Keratinocyte (primary cell): ENCODE measurements at places on chromosomes 3 and 15. TPM values are rescaled to one million over a fixed set of nuclear protein-coding genes. Genes with fewer than 3 reads are reported as not detected.

- DNase-seq, result no peak
Observed at GRCh38 chr3:122101646-122102045, 46.5 kb downstream of the CD86 start.

- DNase-seq, result no peak
Observed at GRCh38 chr3:24300949-24301348, 193.7 kb downstream of the THRB start.

DNA sequence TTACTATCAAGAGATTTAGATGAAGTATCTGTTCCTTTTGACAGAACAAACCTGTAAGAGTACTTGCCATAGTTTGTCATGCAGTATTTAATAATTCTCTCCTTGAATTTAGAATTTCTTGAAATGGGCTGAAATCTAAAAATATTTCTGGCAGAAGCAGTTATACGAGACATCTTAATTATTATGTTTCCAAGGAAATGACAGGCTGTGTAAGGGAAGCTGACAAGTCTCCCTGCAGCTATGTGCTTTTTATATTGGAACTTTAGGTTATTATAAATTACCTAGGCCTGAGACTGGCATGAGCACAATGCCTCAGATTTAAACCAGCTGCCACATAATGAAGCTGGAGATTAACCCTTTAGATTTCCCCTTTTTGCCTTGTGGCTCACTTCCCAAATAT is 365.0 kb upstream of the EPHA6 start:
- DNase-seq, result no peak

DNA sequence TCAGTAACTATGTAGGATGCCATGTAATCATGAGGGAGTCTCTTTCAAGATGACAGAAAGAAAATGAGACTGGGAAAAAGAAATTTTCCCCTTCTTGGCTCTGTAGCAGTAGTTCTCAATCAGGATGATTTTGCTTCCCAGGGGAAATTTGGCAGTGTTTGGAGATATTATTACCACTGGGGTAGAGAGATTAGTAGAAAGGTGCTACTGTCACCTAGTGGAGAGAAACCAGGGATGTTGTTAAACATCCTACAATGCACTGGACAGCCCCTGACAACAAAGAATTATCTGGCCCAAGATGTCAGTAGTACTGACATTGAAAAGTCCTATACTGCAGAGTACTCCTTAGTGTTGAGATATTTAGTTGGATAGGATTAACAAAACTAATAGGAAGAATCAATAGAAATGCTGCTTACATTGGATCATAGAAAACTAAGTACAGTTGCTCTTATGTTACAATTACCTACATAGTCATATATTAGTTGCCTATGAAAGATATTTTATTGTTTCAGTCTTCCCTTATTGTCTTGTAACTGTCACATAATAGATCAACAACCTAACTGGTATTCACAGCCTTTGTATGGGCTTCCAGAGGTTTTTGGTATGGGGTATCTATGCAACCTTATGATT is 433.3 kb downstream of the RAP2B start:
- no peak for DNase-seq

DNA sequence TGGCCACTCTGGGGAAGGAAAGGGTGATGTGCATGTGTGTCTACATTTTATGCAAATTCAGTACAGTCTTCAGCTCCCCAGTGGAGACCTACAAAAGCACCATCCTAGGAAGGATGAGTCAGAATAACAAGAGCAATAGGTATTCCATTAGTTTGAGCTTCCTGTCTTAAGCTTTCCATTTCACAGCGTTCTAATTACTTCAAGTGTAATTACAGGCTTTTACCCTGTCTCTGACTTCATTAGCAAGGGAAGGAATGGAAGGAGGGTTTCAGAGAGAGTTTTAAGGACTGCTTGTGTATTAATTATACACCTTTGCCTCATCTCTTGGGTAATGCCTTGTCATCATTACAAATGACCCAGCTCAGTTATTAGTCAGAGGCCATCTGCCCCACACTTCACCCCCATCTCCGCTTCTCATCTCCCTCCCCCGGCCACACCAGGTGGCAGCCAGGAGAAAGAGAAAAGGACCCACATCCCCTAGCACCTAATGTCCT is 202.8 kb upstream of the MRPL3 start:
- DNase-seq, result no peak

GRCh38 chr3:136008732-136009470 is 43.4 kb downstream of the PPP2R3A start:
- no peak for DNase-seq

GRCh38 chr15:66622591-66623022 is 56.8 kb upstream of the LCTL start:
- DNase-seq, result no peak

- DNase-seq, result no peak
Observed at GRCh38 chr3:127672429-127673190, at the start of gene ABTB1. ABTB1 (plus strand) TSS chr3:127672952; CDS start chr3:127673026, 74 bp downstream.

DNA sequence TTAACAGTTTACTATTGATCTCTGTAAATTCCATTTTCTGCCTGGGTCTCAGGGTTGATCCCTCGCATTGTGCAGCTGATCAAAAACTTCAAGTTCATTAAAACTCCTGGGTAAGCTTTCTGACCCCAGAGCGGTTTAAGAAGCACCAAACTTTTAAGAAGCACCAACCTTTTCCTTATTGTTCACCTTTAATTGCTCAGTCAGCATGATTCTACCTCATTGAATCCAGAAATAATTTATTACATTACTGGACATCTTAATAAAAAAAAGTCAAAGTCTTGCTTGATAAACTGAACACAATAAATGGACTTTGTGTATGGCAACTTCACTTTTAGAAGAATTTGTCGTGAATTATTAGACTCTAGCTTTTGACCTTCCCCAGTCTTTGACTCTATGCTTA is 46.9 kb downstream of the HDGFL3 start:
- no peak for DNase-seq

- peak; percentile 71 for DNase-seq
Observed at GRCh38 chr15:47756872-47757271, 39.6 kb downstream of the SEMA6D start.

DNA sequence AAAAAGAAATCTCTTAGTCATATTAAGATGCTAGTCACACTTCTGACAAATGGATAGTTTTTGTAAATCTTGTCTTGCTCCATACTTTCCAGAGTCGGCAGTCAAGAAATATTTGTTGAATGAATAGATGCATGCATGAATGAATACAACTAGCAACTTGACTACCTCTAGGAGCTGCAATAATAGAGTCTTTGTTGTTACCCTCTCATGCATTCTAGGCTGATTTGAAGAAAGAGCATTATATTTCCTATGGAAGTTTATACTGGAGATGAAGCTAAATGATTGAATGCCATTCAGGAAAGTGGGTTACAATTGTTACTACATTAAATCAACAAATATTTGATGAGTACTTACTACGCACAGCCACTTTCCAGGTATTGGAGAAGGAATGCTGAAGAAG is 18.1 kb upstream of the TRAT1 start:
- DNase-seq, result no peak

- no peak for DNase-seq
Observed at GRCh38 chr3:519026-519425, 322.5 kb downstream of the CHL1 start.

- no peak for DNase-seq
Observed at GRCh38 chr3:82520846-82521245, 759.4 kb upstream of the GBE1 start.

GRCh38 chr3:47434849-47435248 is 40.9 kb downstream of the SCAP start:
- no peak for DNase-seq

DNA sequence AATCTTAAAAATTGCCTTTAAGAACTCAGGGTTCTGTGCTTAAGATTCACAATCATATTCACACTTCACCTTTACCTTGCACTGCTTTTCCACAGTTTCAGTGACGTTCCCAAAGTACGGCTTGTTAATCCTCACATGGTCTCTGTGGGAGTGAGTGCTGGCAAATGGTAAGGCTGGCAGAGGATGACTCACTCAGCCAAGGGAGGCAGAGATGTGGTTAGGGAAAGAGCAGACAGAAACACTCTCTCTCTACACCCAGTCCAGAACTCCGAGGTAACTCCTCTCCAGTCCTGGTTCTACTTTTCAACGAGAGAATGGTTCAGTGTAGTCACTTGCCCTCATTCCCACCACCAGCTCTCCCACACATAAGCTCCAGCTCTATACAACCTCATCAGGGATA is 33.1 kb downstream of the RASGRP1 start:
- DNase-seq, result no peak

GRCh38 chr3:37773911-37774310 is 87.8 kb upstream of the CTDSPL start:
- DNase-seq, result no peak

DNA sequence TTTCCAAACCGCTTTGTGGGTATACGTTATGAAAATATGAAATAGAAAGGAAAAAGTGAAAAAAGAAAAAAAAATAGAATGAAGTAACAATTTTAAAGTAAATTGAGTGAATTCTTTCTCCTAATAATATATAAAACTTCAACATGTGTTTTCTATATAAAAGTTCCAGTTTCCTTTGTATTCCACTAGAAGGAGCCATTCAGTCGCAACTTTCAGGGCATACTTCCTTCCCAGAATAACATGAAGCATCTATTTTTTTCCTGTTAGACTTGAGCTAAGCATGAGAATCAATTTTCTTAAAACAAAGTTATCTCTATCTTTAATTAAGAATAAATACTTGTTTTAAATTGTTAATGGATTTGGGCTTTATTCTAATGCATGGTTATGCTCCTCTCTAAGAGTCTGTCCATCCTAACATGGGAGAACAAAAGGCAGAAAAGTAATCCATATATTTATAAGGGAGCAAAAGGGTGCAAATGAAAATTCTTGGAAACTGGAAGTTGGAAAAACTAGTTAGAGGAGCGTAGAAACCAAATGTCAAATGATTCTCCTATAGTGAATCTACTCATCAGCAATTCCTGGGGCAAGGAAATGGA is 16.0 kb upstream of the VGLL3 start:
- no peak for DNase-seq

DNA sequence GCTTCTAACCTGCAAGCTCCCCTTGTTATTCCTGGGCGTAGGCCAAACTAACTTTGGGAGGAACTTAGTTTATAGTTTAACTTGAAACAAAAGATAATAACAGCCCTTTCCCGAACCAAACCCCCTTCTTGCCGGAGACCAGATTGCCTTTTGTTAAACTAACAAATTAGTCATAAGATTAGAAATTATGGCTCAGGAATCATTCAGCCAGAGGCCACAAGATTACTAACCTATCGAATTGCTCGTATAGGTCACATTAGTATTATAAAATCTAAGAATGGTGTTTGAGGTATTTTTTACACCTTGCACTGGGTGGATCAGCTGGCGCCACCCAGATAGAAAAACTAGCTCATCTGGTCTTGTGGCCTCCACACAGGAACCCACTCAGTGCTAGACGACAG is 65.3 kb upstream of the RAP2B start:
- no peak for DNase-seq

- DNase-seq, result no peak
Observed at GRCh38 chr3:50534681-50535330, 31.4 kb upstream of the CACNA2D2 start.

- DNase-seq, result no peak
Observed at GRCh38 chr3:36364260-36364659, 16.0 kb upstream of the STAC start.

DNA sequence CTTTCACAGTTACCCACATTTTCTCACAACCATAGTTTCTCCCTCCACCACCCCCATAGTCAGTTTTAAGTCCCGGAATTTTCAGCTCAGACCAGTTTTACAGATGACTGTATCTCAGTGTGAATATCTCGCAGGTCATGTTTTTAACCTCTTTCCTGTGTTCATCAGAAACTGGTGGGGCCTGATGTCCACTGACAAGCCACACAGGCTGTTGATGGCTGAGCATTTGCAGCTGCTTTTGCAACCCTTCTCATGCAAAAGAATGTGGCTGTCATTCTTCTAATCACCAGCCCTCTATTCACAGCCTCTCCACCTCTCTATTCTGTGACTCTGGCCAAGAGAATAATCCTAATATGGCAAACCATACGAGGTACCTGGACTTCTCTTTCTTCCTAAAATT is 8.5 kb downstream of the GYG1 start:
- DNase-seq, result no peak

DNA sequence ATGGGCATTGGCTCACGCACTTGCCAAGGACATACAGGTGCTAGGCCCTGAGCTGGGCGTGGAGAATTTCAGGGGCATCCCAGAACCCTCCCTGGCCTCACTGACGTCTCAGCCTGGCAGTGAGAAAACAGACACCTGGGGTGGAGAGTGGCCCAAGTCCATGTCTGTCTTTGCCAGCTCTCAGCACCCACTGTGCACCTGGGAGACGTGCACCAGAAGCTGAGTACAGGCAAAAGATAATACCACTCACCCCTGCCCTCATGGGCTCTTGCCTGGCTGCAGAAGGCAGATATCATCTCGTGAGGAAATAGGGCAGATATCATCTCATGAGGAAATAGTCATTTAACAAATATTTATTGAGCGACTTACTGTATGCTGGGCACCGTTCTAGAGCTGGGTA is 8.0 kb downstream of the LOXL1 start:
- no peak for DNase-seq

DNA sequence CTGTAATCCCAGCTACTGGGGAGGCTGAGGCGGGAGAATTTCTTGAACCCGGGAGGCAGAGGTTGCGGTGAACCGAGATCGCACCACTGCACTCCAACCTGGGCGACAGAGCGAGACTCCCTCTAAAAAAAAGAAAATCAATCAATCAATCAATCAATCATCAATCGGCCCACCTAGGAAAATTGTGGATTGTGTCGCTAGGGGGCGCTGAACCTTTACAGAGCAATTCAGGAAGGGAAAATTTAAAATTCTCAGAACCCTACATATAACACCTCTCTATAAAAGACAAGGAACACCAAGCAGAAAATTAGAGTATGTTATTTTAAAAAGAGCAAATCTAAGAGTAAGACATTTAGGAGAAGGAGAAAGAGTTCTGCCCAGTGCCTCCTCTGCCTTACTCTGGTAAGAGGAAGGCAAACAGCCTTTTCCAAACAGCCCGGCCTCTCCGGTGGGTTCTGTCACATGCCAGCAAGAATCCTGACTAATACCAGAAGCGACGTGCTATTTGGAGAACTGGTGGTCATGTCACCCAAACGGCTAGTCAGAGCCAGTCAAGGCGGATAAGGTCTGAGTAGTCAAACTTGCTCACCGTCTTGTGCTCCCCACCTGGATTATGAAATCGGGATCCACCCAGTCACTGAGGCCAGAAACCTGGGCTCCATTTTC is 22.3 kb upstream of the SMCO1 start:
- no peak for DNase-seq

TMEM45A gene
- polyA plus RNA-seq, result 29.7 to 61.1 TPM (median 57.2 TPM) in 3 replicates

MORC1 gene
- not detected in 3 replicates for polyA plus RNA-seq

SNURF gene
- polyA plus RNA-seq, result 6.9 to 12.0 TPM (median 11.1 TPM) in 3 replicates

THOC7 gene
- polyA plus RNA-seq, result 64.3 to 131 TPM (median 85.5 TPM) in 3 replicates

LPCAT4 gene
- polyA plus RNA-seq, result 43.3 to 61.3 TPM (median 53.6 TPM) in 3 replicates

CLRN1 gene
- polyA plus RNA-seq, result not detected in 3 replicates

IVD gene
- polyA plus RNA-seq, result 13.0 to 18.1 TPM (median 14.2 TPM) in 3 replicates
